NT2/D1 (cell line): ENCODE measurements at places on chromosomes 3 and 15.

DNA sequence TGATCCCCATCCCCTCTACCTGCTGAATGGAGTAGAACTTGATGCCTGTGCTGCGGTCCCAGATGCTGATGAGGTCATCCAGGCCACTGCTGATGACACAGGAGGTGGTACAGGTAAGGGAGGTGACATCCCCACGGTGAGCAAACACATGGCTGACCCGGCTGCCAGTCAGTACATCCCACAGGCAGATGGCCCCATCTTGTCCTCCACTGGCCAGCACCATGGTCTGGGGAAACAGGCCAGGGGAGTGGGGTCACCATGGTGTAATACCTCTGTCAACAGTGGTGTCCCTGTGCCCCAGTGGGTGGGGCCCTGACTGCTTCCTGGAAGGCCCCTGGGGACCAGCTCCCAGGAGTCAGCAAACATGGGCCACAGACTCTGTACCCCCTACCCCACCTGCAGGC, 33.3 kb downstream of the PTPN23 start:
- DNase-seq: no peak

- no peak for DNase-seq
These were observed 124.6 kb downstream of the FOXB1 start for GRCh38 chr15:60128710-60129109.

DNA sequence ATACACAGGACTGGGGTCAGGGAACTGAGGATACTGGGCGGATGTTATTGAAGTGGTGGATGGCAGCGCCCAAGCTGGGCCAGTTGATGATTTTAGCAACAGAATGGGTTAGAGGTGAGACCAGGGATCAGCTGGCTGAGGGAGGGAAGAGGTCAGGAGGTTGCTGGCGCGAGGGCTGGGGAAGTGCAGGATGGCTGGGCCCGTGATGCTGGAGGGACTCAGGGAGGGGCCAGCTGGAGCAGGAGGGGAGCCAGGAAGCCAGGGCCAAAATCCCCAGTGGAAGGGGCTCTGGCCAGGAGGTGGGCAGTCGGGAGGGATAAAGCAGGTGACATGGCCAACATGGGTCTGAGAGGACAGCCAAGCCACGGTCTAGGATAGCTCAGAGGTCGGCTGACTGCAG, 178.0 kb downstream of the NSMCE3 start:
- no peak for DNase-seq

DNA sequence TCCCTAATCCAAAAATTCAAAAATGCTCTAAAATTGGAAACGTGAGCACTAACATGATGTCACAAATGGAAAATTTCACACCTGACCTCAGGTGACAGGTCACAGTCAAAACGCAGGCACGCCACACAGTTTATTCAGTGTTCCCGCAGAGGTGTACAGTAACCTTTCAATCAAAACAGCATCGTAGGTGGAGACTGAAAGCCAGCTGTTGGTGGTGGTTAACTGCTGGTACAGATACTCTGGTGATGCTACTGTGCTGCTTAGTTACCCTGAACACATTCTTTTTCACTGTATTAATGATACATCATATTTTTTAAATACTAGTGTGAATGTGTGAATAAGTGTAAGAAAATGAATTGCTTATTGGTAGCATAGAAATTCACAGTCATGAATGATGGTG, 23.8 kb downstream of the RAB11A start:
- DNase-seq: no peak

DNA sequence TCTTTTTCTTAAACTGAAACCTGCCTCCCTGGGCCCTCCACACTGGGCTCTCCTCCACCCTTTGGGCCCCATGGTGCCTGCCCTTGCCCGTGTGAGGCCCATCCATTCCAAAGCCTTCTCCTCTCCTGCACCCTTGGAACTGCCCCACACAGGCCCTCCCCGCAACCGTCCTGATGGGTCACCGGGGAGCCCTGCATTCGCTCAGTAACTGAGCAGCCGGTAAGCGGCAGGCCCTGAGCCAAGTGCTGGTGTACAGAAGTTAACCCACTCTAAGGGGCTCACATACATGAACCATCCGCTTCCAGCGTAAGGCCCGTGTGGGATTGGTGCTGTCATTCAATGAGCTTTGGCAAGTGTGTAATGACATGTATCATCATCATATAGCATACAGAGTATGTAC, 5.4 kb upstream of the LRRC15 start:
- no peak for DNase-seq

GRCh38 chr3:142976621-142977398, 13.3 kb upstream of the PAQR9 start:
- no peak for DNase-seq

DNA sequence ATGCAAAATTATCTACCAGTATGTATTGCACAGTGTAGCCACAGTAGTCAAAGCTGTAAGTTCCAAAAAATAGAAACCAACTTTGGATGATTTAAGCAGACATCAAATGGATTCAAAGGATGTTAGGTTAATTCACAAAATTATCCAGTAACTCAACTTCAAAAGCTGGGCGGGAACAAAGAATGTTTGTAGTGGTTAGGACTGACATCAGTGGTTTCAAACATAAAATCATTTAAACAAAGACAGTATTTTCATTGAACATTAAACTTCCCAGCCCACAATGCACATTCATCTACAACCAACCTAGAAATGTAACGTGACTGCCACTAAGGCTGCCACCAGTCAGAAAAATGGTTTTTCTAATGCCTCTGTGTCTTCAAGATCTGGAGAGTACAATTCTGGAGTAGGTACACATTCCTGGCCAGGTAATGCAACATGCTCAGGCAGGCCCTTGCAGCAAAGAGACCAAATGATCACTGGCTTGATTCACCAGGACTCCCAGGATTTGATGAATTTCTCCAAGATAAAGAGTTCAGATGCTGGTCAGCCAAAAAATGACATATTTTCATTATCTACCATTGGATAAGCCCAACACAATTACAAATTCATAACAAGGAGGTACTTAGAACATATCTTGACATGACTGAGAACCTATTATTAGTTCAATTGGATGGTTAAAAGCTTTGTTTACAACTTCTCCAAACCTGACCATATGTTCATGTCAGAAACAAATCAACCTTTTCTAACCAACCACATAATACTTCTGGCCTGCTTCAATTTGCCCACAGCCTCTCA, 189.8 kb upstream of the CNTN4 start:
- no peak for DNase-seq

DNA sequence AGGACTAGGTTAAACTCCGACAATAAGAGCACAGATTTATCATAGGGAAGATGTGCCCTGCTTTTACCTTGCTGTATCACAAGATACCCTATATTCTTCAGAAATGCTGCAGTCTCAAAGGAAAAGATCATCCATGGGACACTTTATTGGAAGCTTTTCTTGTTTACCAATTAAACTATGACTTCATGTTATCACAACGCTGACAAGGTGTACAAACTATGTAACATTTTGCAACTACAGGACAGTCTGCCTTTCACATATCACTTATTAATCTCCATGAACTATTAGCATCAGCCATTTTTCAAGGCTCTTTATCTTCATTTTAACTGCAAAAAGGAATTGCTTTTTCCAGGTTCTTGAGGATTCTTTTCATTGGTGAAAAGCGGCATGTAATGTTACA, 34.0 kb downstream of the CBLB start:
- DNase-seq: no peak

DNA sequence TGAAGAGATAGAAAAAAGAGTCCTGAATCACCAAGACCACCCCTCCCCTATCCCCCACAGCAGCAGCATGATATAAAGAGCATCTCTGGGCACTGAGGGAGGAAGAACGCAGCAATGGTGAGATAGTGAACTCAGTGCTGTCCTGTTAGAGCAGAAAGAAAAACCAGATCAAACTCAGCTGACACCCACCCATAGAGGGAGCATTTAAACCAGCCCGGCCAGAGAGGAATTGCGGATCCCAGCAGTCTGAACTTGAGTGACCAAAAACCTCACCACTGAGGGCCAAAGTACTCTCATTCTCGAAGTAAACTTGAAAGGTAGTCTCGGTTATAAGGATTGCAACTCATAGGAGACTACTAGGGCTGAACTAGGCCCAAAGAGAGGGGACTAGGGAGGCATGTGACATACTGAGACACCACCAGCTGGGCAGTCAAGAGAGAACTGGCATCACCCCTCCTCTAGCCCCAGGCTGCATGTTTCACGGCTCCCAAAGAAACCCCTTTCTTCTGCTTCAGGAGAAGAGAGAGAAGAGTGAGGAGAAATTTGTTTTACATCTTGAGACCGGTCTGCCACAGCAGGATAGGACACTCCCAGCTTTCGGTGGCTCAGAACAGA, 39.2 kb upstream of the TGFBR2 start:
- DNase-seq: no peak

- no peak for DNase-seq
These were observed 70.1 kb downstream of the AAGAB start for GRCh38 chr15:67184208-67184925.

DNA sequence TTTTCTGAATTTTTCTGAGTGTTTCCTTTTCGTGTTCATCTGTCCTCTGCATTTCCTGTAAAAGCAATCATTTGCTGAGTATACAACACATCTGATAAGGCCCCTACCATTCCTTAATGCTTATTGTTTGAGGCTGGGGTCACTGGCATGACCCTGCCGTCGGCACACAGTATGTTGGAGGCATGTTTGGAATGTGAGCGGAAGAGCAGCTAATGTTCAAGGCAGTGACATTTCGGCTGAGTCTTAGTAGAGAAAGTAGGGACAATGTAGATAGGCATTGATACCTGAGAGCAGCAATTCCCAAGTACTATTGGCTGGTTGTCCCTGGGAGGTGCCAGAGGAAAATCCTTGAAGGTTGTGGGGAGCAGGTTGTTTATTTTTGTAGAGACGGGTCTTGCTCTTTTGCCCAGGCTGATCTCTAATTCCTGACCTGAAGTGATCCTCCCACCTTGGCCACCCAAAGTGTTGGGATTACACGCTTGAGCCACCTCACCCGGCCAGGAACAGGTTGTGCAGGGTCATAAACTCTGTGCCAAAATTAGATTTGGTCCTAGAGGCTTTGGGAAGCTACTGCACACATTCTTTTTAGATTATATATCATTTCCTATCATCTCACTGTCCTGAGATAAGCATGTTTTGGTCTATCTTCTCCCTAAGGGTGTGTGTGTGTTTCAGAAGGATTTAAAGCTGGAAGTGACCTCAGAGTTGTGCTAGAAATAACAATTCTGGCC, 13.5 kb downstream of the PTPN23 start:
- DNase-seq: no peak

DNA sequence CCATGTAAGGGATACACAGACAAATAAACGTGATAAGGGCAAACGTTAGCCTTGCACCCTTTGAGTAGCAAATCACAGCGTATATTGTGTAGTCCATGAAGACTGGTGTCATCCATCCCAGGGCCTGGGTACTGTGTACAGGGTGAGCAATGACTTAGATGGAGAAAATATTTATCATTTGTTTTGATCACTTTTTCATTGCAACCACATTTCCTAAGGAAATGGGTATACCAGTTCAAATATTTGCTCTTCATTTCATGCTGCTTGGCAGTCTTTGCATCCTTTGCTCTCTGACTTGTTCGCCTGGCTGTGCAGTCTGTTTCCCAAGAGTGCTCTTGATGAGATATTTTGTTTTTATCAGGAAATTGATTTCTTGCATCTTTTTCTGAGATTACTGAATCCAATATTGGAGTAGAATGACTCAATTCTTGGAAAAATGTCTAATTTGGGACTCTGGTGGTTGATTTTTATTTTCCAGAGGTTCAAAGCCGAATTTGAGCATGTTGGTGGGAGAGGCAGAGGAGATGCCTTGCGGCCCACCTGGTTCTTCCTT, 424.6 kb upstream of the SEMA6D start:
- DNase-seq: no peak

GRCh38 chr15:90042356-90042755, 41.2 kb downstream of the ZNF710 start:
- no peak for DNase-seq

- DNase-seq: no peak
These were observed 950 bp upstream of the CNTN4 start for GRCh38 chr3:2097641-2098191.

- DNase-seq: no peak
These were observed 57.4 kb upstream of the ST3GAL6 start for GRCh38 chr3:98705694-98706093.

- no peak for DNase-seq
These were observed 190.2 kb upstream of the GBE1 start for GRCh38 chr3:81951636-81952035.

GRCh38 chr3:194556086-194557056, 69.6 kb upstream of the ATP13A3 start:
- DNase-seq: no peak

DNA sequence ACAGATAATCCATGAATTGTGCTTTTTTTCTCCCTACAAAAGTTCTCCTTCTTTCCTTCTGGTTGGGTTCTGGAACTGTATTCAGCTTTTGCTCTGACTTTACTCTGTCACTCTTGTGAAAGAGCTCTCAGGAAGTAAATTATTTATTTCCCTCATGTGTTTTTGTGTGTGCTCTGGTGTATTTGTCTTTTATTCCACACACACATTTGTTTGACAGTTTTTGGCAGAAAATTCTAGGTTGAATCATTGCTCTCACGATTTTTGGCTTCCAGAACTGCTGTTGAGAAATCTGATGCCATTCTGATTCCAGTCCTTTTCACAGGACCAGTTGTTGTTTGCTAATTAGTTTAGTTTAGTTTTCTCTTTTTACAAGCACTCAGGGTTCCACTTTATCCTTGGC, 172.8 kb downstream of the PLCH1 start:
- no peak for DNase-seq

DNA sequence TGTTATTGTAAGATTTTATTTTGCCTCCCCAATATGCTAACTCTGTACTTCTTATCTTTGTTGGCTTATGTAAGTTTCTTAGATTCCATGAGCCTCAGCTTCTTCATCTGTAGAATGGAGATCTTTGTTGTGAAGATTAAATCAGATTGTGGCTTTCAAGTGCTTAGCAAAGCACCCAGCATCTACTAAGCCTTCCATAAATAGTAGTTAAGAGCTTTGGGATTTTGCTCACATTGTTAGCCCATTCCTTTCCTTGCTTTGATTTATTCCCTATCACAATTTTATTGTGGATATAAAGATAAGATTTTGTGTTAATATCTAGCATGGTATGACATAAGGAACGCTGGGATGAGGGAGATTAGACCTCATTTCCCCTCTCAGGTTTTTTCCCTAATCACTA, 501.4 kb downstream of the PYDC2 start:
- no peak for DNase-seq

DNA sequence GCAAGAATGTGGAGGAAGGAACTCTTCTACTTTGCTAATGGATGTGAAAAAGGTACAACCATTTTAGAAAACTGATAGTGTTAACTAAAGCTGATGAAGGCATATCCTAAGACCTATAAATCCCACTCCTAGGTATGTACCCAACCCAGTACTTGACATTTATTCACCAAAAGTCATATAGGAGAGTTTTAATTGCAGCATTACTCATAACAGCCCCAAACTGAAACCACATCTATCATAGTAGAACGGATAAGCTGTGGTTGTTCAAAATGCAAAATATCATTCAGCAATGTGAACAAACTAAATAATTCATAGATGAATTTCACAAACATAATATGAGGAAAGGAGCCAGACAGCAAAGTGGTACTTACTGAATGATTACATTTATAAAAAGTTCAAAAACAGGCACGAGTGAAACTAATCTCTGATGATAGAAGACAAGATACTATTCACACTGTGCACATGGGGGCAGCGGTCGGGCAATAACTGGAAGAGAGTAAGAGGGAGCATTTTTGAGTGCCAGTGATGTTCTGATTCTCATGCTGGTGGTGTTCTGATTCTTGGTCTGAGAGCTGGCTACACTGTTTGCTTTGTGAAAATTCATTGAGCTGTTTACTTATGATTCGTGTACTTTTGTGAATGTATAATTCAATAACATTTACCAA, 34.3 kb downstream of the GOLIM4 start:
- DNase-seq: no peak

- no peak for DNase-seq
These were observed at the start of gene SEMA6D for GRCh38 chr15:47717036-47717612. Gene SEMA6D (plus strand): TSS chr15:47717505. CDS start chr15:47759799, 42,294 bp downstream.

- DNase-seq: no peak
These were observed 21.4 kb upstream of the PPARG start for GRCh38 chr3:12267376-12268030.
